ENCODE measurements at places on chromosomes 7 and 10.
A peak's percentile ranks its signal among the peaks of the same experiment; 100 is the strongest.

GRCh38 chr10:23199768-23200511 lies 7.8 kb downstream of the PTF1A start:
- DNase-seq, result no peak

DNA sequence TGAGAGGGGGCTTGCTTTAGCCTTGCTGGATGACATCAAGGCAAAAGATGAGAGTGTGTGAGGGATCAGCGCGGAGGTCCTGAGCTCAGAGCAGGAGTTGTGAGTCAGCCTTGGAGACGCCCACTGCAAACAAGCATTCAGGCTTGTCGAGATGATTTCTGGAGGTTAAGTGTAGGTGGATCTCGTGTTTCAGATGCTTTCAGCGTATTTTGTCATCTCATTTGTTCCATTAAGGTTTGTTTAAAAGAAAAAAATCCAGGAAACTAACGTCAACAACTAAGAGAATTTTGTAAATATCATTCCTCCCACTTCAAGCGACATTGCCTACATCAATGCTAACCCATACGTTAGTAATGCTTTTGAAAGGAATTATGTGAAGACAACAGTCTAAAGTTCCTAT lies 715.4 kb upstream of the NRP1 start:
- no peak for DNase-seq

DNA sequence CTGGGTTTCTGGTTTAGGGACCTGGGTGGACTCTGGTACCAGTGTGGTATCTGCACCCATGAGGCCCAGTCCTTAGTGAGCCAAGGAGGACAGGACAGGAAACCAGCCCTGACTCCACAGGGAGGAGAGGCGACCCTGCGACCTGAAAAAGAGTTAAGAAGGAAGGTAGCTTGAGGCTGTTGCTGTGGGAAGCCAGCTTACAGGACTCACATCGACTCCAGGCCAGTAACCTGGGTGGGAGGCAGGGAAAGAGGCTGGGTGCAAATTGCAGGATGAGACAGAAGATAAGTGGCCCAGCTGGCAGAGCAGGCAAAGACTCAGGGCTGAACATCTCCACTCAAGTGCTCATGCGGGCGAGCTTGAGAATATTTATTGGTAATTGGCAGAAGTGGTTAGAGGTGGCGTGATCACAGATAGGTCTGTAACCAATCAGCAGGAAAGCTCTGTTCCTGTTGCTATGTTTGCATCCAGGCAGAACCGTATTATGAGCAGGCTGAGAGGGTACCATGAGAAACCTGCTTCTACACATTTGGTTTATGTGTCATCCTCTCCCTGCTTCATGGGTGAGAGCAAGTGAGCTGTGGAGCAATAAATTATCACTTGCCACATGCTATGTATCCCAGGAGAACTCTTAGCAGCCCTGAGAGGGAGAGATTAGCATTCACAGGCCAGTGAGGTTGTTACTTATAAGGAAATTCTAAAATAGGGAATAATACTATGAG lies 11.0 kb downstream of the TLL2 start:
- no peak for DNase-seq

- no peak for DNase-seq
Observed at GRCh38 chr7:116583653-116584052, 58.8 kb downstream of the CAV1 start.

DNA sequence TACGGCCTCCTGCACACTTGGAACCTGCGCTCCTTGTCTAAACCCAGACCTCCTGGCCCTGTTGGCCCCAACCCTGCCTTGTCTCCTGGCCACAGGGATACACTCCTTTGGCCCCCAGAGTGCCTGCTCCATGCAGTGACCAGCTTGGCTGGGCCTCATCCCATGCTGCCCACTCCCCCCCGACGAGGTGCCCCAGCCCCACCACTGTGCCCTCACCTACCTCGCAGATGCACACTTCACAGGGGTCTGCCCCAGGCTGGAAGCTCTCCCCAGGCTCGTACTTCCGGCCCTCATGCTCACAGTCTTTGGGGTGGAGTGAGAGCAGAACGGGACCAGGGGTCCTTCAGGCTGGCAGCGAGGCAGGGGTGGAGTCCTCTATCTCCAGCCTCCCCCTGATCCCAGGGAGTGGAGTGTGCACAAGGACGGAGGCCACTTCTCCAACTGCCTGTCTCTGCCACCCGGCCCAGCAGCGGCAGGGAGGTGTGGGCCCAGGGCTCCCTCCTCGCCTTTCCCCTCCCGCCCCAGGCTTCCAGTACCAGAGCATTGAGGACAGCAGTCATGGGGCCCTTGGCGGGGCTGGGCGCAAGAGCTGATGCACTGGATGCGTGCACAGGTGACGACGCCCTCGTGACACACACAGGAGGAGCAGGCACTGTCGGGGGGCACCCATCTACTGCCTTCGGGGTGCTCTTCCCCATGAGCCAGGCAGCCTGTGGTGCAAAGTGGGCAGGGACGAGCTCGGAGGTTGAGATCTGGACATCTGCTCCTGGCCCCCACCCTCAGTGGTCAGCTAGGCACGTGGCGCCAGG lies 22.1 kb downstream of the ATP6V1F start:
- DNase-seq, result no peak

DNA sequence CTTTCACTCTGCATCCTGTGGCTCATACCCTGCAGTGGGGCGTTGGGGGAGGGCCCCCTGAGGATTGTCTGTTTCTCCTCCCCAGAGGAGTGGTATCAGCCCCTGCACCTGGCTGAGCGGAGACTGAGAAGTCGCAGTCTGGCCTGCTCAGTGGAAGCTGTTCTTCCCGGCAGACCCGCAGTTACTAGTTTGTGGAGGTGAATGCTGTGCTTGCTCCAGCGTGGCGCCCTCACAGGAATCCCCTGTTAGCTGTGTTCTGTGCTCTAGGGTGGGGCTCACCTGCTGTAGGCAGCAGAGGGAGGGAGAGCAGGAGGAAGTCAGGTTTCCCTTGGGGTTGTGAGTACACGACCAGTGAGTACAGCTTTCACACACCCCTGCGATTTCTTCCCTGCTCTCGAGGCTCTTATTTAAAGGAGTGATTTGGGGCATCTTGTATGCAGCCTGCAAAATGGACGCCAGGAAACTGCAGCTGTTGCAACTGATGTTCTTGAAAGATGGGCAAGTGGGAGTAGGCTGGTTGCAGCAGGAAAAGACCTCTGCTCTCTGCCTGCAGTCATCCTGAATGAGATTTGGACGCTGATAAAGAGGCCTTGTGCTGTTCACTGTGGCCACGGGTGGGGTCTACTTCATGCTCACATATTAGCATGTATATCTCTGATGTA lies 66.4 kb downstream of the HK1 start:
- no peak for DNase-seq

DNA sequence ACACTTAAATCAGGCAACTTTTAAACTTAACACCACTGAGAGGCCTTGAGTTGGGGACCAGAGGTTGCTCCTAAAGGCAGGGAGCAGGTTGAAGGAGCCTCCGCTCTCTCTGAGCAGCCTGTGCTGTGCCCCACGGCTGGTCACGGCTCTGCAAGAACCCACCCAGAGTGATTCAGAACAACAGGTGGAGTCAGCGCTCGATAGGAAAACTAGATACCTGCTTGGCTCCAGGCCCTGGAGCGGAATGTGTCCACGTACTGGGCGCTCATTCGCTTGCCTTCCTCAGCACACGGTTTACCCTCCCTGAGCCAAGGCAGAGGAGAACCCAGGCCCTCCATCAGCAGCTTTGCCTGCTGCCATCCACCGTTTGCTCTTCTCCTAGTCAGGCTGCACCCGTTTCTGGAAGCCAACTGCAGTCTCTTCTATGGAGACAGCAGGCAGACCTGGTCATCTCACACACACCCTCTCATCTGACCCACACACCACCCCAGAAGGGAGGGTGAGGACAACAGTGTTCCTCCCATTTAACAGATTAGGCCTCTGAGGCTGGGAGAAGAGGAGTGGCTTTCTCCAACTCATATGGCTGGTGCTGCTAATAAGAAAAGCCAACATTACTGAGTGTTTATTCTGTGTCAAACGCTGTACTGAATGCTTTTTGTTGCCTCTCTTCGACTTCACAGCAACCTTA lies 37.6 kb upstream of the PDCD4 start:
- DNase-seq, result no peak

GRCh38 chr7:128763541-128763940 lies 12.1 kb downstream of the OPN1SW start:
- DNase-seq, result no peak

DNA sequence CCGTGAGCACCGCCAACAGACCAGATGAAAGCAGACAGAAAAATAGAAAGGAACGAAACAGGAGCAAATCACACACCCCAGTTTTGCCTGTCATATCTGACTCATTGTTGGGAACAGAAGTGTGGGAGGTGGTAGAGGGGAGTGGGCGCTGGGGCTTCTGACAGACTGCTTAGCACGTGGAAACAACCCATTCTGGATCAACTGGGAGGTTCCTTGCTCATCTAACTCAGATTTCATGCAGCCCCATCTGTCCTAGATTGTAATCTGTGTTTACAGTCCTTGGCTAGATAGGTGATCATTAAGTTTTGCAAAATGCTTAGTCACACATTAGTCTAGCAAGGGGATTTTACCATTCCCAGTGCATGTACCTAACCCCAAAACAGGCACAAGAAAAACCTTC lies 154.1 kb downstream of the NRP1 start:
- peak; percentile 13 for DNase-seq

- DNase-seq, result no peak
Observed at GRCh38 chr7:27175626-27176523, 1.8 kb upstream of the HOXA10 start.

- DNase-seq, result no peak
Observed at GRCh38 chr7:21771906-21772610, 173.6 kb downstream of the CDCA7L start.

- DNase-seq, result no peak
Observed at GRCh38 chr7:79386688-79387422, 66.6 kb downstream of the MAGI2 start.

DNA sequence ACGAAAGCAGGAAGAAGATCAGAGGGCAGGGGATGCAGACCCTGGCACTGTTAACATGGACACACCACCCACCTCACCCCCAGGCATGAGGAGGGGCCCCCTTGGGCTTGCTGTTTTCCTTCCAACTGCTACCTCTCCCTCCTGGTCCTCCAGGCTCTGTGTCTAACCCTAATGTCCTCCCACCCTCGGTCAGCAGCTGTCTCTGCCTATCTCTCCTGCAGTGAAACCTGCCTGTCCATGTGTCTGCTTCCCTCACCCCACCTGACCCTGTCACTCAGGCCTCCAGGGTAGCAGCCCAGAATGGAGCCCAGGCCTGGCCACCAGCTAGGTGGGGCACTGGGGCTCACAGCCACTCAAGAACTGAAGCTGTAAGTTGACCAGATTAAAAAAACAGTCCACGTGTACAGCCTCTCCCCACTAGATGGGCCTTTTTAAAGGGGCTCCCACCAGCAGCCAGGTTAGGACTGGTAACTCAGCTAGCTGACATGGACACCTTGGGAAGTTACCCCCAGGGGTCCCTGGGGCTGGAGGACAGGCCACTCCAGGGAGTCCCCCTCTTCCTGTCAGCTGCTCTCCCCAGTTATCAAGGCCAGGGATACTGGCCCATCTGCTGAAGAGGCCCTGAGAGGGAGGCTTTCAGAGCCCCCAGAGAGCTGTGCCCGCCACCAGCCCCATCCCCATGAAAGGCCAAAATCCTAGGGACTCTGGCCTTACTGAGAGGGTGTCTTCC lies 1.5 kb downstream of the SMARCD3 start:
- no peak for DNase-seq

GRCh38 chr10:63429281-63429680 lies 36.5 kb downstream of the JMJD1C start:
- no peak for DNase-seq

GRCh38 chr10:96511044-96511945 lies 2.4 kb downstream of the TLL2 start:
- DNase-seq, result peak; percentile 44

DNA sequence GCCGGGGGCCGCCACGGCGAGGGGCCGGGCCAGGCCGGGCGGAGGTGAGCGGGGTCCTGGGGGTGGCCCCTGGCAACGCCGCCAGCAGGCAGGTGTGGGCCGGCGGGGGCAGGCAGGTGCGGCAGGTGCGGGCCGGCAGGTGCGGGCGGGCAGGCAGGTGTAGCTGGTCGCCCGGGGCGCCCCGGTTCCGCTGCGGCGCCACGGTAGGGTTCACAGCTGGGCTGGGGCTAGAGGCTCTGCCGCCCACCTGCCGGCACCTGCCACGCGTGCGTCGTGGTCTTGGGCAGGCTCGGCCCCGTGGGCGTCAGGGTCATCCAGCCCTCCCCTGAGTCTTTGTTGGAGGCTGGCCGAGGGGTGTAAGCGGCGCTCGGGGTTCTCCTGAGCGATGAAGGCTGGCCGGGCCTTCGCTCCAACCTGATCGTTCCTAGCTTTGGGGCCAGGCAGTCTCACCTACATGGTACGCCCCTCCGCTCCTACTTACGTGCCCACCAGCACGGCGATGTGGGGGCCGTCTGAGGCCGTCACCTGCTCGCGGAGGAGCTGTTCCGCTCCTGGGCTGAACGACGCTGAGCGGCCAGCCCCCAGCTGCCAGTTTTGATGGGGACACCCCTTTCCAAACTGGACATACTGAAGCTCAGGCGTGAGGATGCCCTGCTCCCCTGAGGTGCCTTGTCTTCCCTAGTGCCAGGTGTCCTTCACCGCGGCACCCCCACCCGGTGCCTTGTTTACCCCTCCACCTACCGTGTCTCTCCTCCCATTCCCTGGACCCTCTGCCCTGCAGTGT lies 493 bp downstream of the ZMIZ2 start:
- DNase-seq, result no peak

GRCh38 chr10:31586723-31587638 lies 268.0 kb downstream of the ZEB1 start:
- peak; percentile 73 for DNase-seq

DNA sequence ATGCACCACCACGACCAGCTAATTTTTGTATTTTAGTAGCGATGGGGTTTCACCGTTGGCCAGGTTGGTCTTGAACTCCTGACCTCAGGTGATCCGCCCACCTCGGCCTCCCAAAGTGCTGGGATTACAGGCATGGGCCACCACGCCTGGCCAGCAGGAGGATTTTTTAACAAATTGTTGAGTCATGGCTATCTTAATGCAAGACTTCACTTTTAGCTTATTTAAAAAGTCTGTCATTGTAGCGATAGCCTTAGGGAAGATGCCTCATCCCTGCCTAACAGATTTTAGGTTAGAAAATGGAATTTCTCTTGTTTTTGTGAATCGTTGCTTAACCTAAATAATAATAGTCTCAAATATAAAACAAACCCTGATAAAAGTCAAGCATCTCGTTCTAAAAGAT lies 35.5 kb downstream of the PPP2R2D start:
- no peak for DNase-seq

DNA sequence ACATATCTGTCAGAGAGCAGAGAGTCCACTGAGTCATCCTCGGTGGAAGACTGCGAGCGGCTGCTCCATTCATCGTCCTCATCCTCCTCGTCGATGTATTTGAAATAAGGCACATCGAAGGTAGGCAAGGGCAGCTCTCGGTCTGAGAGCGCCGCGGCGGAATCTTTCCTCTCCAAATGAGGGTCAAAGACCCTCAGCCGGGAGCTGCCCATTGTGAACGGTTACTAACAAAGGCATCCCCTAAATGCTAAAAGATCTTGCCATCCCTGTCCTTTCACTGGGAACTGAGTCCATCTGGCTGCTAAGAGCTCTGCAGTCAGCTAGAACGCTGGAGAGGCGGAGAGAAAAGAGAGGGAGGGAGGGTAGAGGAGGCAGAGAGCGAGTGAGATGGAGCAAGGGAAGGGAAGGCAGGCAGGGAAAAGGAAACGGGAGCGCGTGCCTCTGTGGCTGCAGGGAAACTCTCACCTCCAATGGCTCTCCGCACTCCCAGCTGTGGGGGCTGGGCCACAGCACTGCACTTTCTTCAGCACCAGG lies 163.4 kb downstream of the RAPGEF5 start:
- no peak for DNase-seq

GRCh38 chr7:72258074-72258473 lies 154.1 kb downstream of the CALN1 start:
- DNase-seq, result no peak
